ENCODE measurements at places on chromosomes 5 and 9.

- DNase-seq = no peak
Observed at GRCh38 chr9:94826044-94826443, 99.5 kb downstream of the AOPEP start.

DNA sequence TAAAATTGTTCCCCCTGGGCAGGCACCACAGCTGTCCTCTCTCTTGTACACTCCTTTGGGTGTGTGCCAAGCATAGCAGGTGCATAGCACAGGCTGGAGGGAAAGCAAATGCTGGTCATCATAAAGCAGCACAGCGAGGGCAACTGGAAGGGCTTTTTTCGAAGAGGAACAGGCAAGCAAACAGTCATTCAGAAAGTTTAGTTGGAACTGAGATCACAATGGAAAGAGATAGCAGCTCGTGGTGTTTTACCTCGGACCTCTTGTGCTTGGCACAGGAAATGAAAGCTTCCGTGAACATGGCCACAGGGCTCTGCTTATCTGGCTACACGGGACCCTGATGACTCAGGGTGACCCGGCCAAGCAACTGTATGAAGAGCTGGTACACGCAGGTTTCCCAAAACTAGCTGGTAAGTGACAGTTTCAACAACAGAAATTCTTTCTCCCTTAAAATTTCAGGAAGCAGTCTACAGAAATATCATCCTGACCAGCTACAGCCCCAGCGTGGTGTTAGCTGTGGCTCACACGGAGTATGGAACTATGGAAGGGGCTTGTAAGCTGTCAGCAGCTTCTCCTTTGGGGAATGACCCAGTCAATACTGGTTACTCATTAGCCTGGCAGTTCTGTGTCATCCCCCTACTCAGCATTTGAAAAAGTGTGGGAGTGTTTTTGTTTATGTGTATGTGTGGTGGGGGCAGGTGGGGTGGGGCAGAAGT lies 48.1 kb downstream of the POC5 start:
- DNase-seq = no peak

DNA sequence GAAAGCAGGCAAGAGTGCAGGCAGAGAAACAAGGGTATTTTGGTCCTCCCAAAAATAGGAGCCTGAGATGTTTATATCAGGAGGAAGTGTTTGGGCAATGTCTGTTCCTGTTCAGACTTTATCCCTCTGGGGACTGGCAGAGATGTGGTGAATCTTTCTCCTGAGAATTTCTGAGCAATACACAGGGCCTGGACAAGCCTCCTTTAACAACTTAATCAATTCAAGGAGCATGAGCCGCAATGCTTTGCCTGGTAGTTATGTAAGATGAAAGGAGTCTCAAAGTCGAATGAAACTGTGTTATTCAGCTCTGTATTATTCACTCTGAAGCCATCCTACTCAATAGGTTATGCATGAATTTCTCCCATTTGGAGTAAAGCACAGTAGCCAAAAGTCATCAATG lies 365.6 kb downstream of the MAN2A1 start:
- DNase-seq = no peak

GRCh38 chr9:112764837-112765236 lies 14.3 kb downstream of the SNX30 start:
- DNase-seq = no peak

- DNase-seq = no peak
Observed at GRCh38 chr5:139668064-139668880, 20.1 kb downstream of the CXXC5 start.

GRCh38 chr9:72025906-72026305 lies 34.5 kb downstream of the C9orf57 start:
- DNase-seq = no peak

DNA sequence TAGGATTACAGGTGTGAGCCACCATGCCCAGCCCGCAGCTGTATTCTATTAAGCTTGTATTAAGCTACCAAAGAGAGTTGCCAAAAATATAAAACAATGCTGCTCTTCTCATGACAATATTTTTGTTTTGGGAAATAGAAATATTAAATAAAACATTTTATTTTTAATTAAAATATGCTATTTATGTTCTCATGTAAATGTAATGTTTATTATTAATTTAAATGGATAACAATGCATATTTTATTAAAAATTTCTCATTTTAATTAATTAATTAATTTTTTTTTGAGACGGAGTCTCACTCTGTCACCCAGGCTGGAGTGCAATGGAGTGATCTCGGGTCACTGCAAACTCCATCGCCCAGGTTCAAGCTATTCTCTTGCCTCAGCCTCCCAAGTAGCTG lies 117.5 kb downstream of the ANKRD55 start:
- DNase-seq = no peak

Measured in foreskin melanocyte (primary cell).